ENCODE measurements at places on chromosomes 3 and 15.

GRCh38 chr3:16512435-16513140 lies 911 bp downstream of the RFTN1 start:
- no peak for DNase-seq

DNA sequence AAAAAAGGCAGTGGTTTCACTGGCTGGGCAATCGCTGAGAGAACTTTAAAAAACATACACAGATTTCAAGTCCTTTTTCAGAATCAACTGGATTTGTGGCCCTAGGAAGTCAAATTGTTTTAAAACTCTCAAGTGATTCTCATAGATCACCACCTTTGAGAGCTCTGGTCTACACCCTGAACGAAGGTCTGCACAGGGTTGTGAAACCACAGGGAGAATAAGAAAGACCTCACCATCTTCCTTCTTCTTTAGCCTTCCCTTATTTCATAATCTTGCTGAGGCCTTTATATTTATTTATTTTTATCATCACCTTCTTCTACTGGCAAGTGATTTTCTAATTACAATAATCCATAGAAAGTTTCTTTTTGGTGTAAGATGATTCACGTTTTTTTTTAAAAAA lies 58.1 kb downstream of the FOXP1 start:
- DNase-seq = no peak

- DNase-seq = no peak
These were observed 471 bp upstream of the KBTBD8 start for GRCh38 chr3:66997560-66998112.

- DNase-seq = no peak
These were observed 85.9 kb downstream of the DCLK3 start for GRCh38 chr3:36678216-36679013.

DNA sequence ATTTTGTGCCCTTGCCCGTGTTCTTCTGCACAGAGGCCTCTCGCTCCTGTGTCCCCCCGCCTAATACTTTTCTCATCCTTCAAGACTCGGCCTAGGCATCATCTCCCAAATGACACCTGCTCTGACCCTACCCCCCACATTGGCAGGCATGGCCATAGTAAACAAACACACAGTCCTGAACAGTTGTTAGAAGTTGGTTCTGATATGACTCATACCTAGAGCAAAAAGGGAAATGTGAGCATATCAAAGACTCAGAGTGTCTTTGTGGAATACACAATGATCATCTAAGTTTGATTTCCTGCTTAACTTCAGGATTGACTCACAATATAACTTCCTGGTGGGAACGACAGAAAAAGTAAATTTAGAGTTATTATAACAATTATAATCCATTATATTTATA lies 120.5 kb downstream of the POLR2M start:
- no peak for DNase-seq

GRCh38 chr15:22949074-22949547 lies 31.1 kb downstream of the CYFIP1 start:
- peak; percentile 29 for DNase-seq

DNA sequence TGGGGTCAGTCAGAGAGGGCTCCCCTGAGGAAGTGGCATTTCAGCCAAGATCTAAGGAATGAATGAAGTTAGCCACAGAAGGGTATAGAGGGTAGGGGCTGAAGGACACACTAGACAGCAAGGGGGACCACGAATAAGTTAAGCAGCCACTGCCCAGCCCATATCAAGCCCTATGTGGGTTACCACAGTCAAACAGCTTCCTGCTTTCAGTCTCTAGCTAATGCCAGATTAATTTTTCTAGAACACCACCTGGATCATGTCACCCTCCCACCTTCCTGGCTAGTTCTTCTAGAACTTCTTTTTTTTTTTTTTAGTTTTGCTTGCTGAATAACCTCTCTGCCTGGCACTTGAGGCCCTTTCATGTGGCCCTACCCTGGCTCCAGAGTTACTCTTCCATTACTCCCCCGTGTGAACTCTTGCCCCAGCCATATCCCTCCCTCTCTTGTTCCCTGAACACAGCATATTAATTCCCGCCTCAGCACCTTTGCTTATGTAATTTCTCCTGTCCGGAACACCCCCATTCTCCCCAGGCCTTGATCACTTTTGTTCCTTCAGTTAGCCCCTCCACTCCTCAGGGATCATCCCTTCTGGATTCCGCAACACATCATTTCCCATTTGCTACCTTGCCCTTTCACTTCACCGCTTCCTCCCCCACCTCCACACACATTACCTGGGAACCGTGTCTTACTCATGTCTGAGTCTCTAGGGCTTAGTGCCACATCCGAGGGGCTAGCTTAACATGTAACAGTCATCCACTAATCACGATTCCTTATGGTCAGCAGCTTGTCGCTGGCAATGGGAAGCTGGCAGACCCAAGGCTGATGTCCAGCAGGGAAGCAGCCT lies 20.6 kb upstream of the BNC1 start:
- no peak for DNase-seq

- DNase-seq = no peak
These were observed 1.4 kb downstream of the HEMK1 start for GRCh38 chr3:50570508-50571279.

GRCh38 chr15:63196842-63197241 lies 7.4 kb downstream of the RAB8B start:
- DNase-seq = no peak

DNA sequence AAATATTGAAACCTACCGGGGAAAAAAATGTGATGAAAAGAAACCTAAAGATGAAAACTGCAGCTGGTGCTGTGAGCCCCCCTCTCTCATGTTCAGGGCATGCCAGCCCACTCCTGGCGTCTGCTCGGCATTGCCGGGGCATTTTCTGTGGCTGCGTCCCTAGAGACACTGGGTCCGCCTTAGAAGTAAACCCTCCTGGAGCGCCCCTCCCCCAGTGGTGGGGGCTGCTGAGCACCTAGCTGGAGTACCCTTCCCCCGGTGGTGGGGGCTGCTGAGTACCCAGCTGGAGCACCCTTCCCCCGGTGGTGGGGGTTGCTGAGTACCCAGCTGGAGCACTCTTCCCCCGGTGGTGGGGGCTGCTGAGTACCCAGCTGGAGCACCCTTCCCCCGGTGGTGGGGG lies 24.5 kb upstream of the GABRA5 start:
- no peak for DNase-seq

GRCh38 chr15:57387564-57388076 lies 11.3 kb downstream of the CGNL1 start:
- no peak for DNase-seq

GRCh38 chr3:4492208-4493013 lies 737 bp upstream of the ITPR1 start:
- DNase-seq = peak; percentile 25

DNA sequence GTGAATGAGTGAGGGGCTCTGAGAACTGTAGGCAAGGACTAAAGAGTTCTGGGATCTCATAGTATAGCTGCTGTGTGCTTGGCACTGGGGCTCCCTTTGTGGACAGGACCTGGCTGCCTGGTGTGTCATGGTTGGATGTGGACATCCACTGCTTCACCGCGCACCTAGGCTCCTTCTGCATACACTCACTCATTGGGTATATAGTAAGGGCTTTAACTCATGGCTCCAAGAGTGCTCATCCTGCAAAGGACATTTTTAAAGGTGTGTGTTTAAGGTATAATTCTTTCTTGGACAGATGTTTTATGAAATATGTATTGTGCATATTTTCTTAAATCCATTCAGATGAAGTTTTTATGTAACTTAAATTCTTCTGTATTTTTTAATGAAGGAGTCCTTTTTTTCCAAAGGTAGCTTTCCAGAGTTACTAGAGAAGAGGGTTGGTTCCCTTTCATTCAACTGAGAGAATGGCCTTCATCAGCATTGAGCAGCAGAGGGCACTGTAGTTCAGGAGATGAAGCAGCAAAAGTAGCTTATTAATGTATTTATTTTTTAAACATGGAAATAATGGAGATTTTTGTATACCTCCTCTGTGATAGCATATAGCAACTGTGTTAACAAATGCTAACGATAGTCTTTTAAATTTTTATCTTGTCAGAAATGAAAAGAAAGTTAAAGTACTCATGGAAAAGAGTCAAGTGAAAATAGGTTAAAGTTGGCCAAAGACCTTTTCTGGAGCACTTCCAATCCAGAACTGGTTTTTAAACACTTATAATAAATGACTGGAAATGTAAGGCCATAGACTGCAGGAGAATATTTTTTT lies 25.2 kb downstream of the OXNAD1 start:
- no peak for DNase-seq

GRCh38 chr3:98814817-98815420 lies 51.8 kb downstream of the ST3GAL6 start:
- no peak for DNase-seq

DNA sequence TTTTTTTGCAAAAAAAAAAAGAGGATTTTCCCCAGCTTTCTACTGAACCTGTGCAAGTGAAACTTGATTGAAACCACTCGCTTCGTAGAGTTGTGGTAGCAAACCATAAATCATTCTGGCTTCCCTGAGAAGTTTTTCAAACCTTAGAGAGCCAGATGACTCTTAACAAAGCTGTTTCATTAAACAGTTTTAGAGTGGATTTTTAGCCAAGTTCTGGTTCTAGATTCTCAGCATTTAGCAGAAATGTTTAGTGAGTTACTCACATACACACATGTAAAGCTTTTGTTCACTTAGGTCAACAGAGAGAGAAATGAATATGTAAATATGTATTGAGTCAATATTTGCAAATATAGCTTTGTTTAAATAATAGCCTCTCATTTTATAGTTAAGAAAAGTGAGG lies 18.1 kb upstream of the CCR9 start:
- no peak for DNase-seq

DNA sequence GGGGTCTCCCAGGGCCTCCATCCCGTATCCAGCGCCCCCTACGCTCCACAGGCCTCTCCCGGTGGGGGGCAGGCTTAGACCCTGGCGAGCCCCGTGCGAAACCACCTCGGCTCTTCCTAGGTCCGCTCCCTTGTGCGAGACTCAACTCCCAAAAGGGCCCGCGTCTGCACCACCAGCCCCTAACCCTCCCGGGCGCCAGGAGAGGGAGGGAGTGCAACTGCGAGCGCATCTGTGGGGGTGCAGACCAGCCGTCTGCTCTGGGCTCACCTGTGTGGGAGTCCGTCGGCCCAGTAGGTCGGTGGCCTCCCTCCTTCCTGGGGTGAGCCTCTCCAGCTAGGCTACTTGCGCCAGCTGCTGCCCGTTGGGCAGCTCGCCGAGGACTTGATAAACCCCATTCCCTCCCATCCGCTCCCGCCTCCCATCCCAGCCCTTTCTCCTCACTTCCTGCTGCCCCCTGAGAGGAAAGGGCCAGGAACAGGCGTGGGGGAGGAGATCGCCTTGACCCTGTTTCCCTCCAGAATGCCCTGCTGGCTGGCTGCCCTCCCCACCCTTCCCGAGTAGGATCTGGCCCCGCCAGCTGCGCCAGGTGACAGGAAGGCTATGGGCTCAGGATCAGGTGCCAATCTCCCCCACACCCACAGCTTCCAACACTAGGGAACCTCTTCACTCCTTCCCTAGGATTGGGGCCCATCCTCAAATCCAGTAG lies at the start of gene HYAL2:
Gene HYAL2, minus strand, starts transcription at position 360 of the 706 bp plus-strand sequence. CDS start 2,256 bp downstream, outside the sequence.
- no peak for DNase-seq

DNA sequence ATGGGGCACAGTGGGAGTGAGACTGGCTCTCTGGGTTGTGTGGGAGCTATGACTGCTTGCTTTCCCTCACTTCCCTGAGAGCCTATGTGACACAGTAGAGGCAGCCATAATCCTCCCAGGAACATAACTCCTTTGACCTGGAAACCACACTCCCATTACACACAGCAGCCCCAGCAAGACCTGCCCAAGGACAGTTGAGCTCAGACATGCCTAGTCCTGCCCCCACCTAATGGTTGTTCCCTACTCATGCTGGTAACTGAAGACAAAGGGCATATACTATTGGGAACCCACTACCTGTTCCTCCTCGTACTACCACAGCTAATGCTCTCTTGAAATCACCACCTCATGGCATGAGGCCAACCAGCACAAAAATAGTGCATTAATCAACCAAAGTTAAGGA lies 550.4 kb upstream of the ARPP21 start:
- no peak for DNase-seq

DNA sequence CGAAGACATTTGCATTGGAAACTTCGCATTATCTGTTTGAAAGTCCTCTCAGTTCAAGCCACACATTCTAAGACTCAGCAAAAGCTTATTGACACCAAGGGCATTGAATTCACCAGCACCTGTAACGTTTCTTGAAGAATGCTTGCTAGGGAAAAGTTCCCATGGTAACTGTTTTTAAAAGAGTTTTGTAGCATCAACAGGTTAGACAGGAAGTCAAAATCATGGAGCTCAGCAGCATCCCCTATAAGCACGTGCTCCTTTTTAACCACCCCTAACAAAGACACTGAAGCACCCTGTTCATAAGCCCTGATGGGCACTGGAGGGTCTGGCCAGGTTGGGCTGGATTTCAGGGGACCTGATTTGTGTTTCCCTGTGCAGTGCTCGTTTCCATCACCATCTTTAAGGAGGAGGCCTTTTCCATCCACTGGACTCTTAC lies 229.7 kb upstream of the BHLHE40 start:
- DNase-seq = no peak

- no peak for DNase-seq
These were observed 114.7 kb upstream of the TLE3 start for GRCh38 chr15:70212286-70212962.

- no peak for DNase-seq
These were observed 17.4 kb upstream of the NPTN start for GRCh38 chr15:73650416-73651126.

DNA sequence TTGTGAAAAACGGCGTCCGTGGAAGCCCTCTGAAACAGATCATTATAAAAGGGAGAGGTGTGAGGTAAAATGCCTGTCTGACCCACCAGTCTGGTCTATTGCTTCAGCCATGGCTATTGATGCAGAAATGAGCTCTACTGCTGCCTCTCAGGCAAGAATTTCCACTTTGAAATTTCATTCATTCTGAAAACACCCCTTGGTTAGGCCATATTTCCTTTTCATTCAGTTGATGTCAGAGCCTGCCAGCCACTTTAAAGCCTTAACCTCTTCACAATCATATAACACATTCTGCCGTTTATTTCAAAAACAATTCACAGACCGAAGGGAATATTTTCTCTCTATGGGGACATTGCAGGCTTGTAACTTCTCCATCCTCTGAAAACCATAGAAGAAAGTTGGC lies 71.9 kb downstream of the FOXB1 start:
- DNase-seq = no peak

DNA sequence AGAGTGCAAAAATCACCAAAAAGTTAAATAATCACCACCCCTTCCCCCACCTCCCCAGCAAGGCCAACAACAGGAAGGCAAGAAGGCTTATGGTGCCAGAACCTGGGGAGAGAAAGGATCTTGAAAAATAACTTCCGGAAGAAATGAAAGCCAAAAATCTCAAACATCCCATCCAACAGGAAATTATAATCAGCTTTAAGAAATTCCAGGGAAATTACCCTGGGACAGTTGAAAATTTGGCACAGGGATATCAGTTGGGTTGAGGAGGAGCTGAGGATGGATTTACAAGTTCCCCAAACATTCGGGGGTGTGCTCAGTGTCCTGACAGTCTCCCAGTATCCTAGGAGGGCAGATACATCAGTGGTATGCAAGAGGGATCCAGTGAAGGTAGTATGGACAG lies 82.7 kb downstream of the POLR2M start:
- DNase-seq = no peak

All from HFF-Myc (cell line).